Neural progenitor cell (in vitro differentiated cells): ENCODE measurements at places on chromosomes 3 and 15.

GRCh38 chr3:66038726-66039589 is at the start of gene MAGI1:
Gene MAGI1, minus strand, starts transcription at chr3:66038918. Its CDS starts 610 bp downstream, at chr3:66038308.
- DNase-seq = peak; percentile 98

- DNase-seq = no peak
These were observed 283.1 kb upstream of the NR2F2 start for GRCh38 chr15:96047255-96047931.

DNA sequence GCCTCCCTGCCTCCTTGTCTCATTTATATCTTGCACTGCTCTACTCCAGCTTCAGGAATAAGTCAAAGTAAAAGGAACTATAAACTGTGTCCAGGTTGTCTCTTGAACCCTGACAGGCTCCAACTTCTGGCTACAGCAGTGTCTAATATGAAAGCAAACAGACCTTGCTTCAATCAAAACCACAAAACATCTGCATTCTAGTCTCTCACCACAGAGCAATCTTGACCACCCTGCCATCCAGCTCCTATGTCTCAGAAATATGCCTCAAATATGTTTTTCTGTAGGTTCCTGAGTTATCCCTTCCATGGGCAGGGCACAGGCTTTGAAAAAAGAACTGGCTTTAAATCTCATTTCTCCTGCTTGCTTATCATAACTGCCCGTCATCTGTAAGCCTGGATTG is 13.0 kb upstream of the RAMAC start:
- no peak for DNase-seq

DNA sequence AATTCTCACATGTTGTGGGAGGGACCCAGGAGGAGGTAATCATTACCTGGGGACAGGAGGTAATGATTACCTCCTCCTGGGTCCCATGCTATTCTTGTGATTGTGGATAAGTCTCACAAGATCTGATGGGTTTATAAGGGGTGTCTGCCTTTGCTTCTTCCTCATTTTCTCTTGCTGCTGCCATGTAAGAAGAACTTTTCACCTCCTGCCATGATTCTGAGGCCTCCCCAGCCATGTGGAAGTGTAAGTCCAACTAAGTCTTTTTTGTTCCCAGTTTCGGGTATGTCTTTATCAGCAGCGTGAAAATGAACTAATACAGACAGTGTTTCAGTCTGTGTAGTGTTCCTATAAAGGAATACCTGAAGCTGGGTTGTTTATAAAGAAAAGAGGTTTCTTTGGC is 13.1 kb upstream of the KCTD6 start:
- DNase-seq = no peak

- peak; percentile 78 for DNase-seq
These were observed 2.5 kb upstream of the INAFM2 start for GRCh38 chr15:40320931-40321371.

DNA sequence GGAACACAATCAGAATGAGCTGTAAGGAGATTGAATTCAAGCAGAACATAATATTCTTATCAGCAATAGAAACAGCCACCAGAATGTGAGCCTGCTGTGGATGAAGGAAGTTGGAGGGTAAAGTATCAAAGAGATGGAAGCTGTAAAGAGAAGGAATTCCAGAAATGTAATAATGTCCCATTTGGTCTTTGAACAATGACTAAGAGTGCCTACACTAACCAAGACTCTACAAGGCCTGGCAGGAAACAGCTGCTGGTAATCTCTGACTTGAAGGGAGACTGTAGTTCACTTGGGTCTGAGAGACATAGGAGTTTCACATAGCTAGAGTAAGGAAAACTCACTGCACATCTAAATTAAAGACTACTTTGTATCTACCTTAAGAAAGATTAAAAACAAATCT is 1176.0 kb upstream of the ALCAM start:
- DNase-seq = peak; percentile 8

GRCh38 chr3:149376718-149377407 is 586 bp downstream of the TM4SF1 start:
- no peak for DNase-seq
